ENCODE measurements at places on chromosomes 2 and 18.

DNA sequence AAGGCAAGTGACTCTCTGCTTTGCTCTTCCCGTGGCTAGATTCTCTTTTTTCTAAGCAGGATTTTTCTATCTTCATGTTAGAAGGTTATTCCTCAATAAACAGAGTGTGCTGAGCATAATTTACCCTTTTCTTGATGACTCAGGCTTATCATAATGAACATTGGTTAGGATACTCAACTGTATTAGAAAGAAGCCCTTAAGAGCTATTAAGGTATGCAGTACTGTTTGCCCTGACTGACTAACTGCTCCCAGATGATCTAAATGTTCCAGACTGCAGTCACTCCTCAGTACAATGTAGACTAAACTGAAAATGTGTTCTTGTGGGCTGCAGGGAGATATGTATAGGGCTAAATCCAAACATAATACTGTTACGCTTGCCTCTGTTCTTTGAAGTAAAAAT is 687.8 kb downstream of the NUP35 start:
- no peak for DNase-seq

GRCh38 chr2:240131296-240131695 is 4.8 kb downstream of the COPS9 start:
- no peak for DNase-seq

DNA sequence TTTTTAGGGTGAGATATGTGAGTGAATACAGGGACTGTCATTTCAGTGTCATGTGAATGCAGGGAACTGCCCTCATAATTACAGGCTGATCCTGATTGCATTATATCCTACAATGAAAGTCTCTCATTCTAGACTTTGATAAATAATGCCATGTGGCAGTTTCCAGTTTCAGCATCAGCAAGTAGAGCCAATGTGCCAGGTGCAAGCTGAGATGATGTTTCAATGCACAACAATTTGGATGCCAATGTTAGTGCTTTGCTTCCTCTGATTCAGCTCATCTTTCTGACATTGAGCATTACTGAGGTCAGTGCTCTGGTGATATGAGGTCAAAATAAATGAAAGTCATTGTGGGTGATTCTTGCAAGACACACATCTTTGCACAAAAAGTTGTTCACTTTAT is 63.7 kb upstream of the TFPI start:
- DNase-seq, result no peak

DNA sequence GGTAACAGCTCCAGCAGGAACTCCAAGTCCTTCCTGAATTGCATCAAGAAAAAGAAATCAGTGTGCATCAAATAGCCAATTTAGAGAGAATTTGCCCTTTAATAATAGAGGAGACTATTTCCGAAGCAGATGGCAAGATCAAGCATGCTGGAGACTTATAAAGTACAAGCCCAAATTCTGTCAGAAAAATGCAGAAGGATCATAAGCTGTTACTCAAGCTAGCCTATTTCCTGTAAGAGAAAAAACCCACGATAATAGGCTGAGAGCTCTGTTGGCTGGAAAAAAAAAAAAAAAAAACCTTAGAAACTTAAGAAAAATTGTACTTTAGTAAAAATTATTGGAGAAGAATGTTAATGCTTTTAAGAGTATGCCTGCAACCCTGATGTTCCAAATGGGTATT is 24.4 kb upstream of the ITM2C start:
- no peak for DNase-seq

DNA sequence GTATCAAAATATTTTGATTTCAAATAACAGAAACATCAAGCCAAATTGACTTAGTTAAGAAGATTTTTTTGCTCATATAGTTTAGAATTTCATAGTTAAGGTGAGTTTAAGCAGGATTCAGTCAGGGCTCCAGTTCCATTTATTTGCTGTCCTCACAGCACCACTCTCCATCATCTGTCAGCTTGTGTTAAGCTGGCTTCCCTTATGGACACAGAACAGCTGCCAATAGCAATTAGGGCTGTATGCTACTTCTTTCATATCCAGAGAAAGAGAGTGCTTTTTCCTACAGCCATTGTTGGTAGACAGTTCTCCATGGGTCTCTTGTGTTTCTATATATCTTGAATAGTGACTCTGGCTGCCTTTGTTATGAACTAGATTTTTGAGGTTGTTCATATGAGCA is 95.4 kb upstream of the CYP20A1 start:
- DNase-seq, result no peak

DNA sequence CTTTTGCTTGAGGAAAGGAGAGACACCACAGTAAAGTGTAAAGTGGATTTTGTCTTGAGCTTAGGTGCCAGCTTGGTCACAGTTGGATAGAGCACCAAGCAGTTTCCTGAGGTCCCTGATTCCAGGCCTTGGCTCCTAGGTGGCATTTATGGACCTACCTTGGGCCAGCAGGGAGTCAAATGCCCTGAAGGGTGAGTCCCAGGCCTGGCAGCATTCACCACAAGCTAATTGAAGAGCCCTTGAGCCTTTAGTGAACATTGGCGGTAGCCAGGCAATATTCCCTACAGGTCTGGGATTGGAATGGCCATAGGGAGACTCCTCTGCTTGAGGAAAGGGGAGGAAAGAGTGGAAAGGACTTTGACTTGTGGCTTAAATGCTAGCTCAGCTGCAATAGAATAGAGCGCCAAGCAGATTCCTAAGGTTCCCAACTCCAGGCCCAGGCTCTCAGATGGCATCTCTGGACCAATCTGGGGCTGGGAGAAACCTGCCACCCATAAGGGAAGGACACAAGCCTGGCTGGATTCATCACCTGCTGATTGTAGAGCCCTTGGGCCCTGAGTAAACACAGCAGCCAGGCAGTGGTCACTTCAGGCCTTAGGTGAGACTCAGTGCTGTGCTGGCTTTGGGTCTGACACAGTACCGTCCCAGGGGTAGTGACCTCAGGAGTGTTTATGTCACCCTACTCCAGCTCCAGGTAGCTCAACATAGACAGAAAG is 137.5 kb upstream of the OTOS start:
- DNase-seq, result no peak

GRCh38 chr18:25055076-25055475 is 296.9 kb downstream of the ZNF521 start:
- no peak for DNase-seq
